ENCODE measurements at places on chromosomes 5 and 9.
A peak's percentile ranks its signal among the peaks of the same experiment; 100 is the strongest.

GRCh38 chr5:116764941-116765340, 190.3 kb upstream of the SEMA6A start:
- DNase-seq = no peak

GRCh38 chr5:1952444-1953099, 69.8 kb upstream of the IRX4 start:
- DNase-seq = no peak

DNA sequence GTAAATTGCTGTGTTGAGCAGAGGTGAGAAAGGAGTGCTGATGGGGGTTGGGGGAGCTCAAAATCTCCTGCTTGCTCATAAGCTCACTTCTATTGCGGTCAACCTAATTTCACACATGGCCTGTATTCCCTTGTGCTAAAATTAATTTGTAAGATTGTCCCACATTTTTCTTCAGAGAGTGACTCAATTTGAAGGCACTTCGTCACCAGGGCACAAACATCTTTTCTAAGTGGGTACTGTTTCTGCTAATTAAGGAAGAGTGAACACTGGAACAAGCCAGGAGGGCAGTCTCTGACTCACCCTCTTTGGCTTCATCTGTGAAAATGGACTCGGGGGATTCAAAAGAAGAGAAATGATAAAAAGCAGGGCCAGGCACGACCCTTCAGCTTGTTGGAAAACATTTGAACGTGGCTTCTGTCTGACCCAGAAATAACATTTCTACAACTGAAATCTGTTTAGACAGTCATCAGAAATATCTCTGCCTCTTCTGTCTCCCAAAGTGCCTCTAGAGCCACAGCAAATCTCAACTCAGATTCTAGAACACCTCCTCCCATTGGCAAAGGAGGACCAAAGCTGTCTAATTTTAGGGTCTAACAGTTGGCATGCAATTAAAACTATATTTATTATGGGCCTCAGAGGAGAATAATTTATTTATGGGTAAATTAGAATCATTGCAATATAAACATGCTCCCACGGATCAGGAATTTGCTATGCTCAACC, 49.8 kb downstream of the FEM1C start:
- DNase-seq = no peak

- no peak for DNase-seq
These were observed 94.0 kb downstream of the ZNF462 start for GRCh38 chr9:106956971-106957370.

- DNase-seq = no peak
These were observed 23.9 kb downstream of the VCP start for GRCh38 chr9:35048511-35048910.

- DNase-seq = peak; percentile 63
These were observed 43.3 kb downstream of the DOCK8 start for GRCh38 chr9:257957-258356.

DNA sequence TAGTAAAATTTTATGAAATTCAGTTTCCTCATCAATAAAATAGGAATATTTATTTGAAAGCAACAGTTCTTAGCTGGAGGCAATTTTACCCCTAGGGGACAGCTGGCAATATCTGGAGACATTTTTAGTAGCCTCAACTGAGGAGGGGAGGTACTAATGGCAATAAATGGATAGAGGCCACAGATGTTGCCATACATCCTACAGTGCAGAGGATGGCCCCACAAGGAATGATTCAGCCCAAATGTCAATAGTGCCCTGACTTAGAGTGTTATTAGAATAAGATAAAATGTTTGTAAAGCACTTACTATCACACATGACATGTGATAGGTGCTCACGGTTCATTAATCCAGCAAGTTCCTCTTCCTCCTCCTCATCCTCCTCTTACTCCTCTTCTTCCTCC, 293.6 kb downstream of the KCTD16 start:
- no peak for DNase-seq

GRCh38 chr9:34628656-34629490, at the start of gene ARID3C:
TSS of gene ARID3C (minus strand) at chr9:34629066. CDS start at chr9:34628014, 1,052 bp downstream.
- no peak for DNase-seq

- DNase-seq = peak; percentile 93
These were observed 4.4 kb upstream of the DCTN4 start for GRCh38 chr5:150763023-150763769.

All from Kasumi-1 (cell line).